ENCODE measurements at places on chromosomes 7 and 10.

GRCh38 chr10:104802941-104803340 is 161.9 kb downstream of the SORCS3 start:
- DNase-seq, result no peak

GRCh38 chr7:130289478-130289877 is 3.5 kb upstream of the CPA4 start:
- no peak for DNase-seq

DNA sequence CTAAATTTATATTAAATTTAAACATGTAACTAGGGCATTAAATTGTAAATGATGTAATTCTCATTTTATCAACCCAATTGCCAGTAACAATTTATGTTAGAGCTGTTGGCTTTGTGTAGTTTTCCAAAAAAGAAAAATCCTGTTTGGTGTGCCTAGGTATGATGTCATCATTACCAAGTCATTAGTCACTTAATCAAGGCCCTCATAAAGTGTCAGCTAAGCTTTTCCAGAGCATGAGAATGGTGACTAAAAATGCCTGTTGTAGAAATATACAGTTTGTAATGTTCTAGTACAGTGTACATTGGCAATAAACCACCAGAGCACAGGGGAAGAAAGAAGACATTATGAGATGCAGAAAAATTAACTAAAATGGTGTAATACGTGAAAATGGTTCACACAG is 593.8 kb upstream of the ANKRD30A start:
- no peak for DNase-seq

DNA sequence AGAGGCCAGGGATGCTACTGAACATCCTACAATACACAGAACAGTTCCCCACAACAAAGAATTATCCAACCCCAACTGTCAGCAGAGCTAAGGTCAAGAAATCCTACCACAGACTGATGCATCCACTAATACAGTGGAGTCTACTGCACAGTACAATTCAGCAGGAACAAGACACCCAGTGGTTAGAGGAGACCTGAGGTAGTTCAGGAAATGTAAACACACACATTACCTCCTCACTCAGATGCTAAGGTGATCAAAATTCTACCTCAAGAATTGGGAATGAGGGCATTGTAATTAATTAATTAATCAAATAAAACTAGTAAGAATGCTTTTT is 91.4 kb downstream of the ZFAND4 start:
- DNase-seq, result no peak

- DNase-seq, result peak; percentile 62
These were observed 336.9 kb downstream of the ADARB2 start for GRCh38 chr10:1400101-1401070.

GRCh38 chr7:67429735-67430134 is 433.1 kb downstream of the TYW1 start:
- no peak for DNase-seq

GRCh38 chr10:124298891-124299290 is 119.8 kb downstream of the OAT start:
- DNase-seq, result peak; percentile 59

DNA sequence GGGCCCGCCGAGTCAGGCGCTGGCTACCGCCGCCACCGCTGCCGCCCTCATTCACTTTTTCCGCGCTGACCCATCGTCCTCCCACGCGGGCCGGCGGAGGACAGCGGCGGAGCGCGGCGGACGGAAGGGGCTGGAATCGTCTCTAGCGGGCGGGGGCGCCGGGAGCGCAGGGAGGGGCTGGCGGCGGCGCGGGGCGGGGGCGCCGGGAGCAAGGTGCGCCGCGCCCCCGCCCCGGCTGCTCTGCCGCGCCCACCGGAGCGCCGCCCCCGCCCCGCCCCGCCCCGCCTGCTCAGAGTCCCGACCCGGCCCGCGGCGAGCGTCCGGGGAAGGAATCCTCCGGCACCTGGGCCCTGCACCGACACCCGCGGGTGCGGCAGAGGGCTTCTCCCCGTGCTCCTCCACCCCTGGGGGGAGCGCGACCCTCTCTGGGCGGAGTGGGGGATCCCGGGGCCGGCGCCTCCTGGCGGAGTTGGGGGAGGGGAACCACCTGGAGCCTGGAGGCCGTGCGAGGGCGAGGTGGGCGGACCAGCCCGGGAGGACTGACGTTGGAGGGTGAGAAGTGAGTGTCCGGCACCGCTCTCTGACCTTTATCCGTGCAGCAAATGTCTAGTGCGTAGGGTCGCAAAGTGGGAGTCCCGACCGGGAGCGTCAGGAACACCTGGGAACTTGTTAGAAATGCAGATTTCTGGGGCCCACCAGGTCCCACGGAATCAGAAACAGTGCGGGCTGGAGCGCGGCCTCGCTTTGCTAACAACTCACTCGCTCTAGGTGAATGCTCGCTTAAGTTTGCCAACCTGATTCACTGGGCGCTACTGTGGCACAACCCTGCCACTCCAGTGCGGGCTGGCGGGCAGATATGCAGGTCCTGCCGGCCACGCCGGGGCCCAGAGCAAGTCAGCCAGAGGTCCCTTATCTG is at the start of gene COBL:
COBL (minus strand) TSS at position 144 of the 916 bp plus-strand sequence. CDS start 176 bp downstream, outside the sequence.
- no peak for DNase-seq

GRCh38 chr7:4830176-4830575 is 31.7 kb downstream of the PAPOLB start:
- DNase-seq, result no peak

DNA sequence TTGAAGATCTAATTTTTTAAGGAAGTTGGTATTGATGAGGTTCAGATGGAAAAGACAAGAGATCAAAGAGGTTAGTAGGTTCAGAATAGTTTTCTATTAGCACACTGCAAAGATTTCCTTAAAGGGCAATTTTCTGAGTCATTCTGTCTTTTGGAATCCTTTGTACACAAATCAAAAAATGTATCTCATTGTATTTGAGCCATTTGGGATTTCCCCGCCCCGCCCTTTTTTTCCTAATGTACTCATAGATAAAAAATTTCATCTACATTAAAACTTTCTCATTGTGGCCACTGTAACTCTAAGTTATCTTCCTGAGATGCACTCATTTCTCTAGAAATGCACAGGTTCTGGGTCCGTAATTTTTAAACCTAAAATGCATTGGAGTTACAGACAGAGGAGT is 12.1 kb downstream of the GIMAP6 start:
- no peak for DNase-seq

DNA sequence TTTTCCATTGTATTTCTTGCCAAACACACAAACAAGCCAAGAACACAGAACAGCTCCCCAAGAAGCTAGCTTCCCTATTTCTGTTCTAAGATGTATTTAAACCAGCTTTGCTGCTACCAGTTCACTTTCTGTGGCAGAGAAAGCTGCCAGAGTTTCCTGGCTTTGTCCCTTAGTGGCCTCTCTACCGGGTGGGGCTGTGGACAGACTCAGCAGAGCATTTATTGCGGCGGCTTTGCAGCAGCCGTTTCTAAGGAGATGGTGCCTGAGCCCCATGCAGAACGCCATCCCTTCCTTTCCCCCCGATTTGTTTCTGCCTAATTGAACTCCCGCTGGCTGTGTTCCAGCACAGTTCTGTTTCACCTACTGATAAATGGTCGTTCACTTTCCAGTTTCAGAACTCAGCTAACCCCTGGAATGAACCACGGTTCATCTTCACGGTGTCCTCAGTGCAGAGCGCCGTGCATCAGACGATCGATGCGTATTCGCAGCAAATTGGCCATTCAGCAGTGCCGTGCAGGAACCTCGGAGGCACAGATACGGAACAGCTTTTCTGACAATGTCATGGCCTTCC is 33.8 kb upstream of the SFMBT2 start:
- no peak for DNase-seq

DNA sequence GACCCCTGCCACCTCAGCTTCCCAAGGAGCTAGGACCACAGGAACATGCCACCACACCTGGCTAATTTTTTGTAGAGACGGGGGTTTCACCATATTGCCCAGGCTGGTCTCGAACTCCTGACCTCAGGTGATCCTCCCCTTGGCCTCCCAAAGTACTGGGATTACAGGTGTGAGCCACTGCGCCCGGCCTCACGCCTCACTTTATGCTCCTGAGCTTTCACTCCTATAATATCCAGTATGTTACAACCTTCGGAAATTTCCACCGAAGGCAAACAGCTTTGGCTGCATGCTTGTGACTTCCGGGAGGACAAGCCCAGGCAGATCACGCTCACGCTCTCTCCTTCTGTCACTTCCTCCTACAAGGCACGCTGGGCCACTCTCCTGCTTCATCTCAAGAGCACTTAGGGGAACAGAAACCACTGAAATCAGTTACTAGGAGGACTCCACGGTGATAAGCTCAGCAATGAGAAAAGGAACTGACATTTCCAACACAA is 4.4 kb upstream of the MAD1L1 start:
- DNase-seq, result no peak

DNA sequence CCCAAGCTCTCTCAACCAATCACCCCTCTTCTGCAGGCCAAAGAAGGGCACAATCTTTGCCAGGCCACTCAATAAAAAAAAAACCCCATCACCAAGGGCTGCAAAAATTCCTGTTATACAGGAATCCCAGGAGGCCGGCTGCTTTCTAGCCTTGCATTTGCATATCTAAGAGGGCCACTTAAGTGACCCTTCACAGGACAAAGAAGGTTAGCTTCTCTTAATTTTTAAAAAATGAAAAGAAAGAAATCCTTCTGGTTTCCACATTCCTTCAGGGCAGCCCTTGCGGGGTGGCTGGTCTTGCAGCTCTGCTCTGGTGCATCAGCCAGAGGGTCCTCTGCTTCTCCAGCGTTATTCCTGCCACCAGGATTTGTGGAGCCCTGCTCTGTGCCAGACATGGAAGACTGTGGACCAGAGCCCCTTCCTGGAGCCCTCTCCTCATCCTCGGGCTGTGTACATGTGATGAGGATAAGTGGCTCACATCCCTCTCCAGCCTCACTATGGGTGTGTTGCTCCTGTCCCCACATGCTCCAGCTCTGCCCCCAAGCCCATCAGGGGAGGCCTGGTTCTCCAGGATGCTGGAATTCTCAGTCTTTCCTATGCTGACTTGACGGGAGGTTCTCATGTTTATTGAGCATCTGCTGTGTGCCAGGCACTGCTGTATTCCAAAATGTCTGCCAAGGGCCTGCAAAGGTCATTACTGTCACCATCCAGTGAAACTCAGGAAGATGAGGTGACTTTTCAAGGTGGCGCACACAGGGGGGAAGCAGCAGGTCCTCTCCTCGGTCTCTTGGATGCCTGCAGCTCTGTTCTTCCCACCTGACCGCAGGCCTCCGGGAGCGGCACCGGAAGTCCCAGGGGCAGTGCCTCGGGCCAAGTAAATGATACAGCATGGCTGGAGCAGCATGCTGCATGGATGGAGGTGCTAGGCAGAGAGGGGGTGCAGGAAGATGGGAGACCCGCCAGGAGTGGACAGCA is 67.7 kb downstream of the ARHGAP22 start:
- DNase-seq, result peak; percentile 5

DNA sequence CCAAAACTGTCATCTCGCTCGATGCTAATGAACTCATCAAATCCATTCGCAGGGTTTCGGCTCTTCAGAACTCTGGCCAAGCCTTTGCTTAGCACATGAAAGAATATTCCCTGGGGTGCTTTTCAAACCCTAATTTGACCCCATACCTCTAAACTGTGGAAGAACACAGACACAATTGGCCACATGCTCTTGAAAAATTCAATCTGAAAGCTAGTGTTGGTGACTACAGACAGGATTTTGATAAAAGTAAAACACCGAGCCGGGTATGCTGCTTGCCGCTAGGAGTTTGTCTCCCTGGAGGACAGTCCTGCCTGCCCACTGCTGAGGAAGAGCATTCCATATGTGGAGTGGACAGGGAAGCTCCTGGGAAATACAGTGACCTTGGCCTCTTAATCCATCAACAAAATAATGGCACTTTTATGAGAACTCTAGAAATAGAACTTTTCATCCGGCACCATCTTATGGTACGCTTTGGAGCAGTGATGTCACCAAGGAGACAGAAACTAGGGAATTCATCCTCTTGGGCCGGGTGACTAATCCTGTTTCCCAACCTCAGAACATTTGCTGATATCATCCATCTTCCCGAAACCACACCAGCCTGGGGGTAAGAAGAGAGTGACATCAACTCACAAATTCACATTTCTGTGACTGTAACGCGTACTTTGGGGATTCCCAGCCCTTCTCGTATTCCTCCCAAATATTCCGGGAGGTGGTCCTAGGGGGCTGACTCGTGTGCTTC is 34.2 kb downstream of the MTURN start:
- DNase-seq, result no peak

- DNase-seq, result no peak
These were observed 533.3 kb upstream of the GHITM start for GRCh38 chr10:83605783-83606630.

- DNase-seq, result no peak
These were observed 10.1 kb downstream of the AVPI1 start for GRCh38 chr10:97676770-97677581.

- DNase-seq, result no peak
These were observed 610.5 kb downstream of the ACTR3B start for GRCh38 chr7:153370092-153370491.

GRCh38 chr7:152145853-152146466 is 120.5 kb downstream of the GALNT11 start:
- DNase-seq, result no peak

DNA sequence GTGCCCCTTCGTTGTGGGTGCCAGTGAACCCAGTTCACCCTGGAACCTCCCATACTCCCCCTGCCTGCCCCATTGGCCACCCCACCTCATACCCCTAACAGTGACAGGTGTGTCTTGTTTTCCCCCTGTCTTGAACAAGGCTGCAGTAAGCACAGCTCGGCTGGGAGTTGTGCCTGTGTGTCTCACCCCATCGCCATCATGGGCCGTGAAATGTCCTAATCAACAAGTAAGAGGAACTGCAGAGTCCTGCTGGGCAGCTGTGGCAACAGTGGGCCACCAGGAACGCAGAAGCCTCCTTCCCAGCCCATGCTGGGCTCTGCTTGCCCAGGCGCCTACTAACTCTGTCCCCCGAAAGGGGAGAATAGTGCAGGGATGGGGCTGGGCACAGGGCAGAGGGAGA is 91.6 kb downstream of the C10orf105 start:
- no peak for DNase-seq

- no peak for DNase-seq
These were observed 113.9 kb downstream of the ABLIM1 start for GRCh38 chr10:114544045-114544659.

DNA sequence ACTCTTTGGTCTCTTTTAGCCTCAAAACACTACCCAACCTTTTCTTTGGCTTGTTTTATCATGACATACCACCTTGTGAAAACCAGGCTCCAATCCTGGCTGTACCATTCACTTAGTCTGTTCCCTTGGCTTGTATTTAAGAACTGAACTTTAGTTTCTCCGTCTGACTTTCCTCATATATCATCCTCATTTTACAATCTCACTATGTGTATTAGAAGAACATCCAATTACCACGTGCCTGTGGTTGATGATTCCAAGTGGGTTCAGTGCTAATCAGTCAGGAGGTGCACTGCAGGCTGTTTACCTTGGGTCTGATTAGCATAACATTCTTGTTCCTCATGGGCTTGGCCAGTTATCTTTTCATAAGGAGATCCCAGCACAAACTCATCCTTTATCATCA is 144.8 kb upstream of the KLF14 start:
- DNase-seq, result no peak

DNA sequence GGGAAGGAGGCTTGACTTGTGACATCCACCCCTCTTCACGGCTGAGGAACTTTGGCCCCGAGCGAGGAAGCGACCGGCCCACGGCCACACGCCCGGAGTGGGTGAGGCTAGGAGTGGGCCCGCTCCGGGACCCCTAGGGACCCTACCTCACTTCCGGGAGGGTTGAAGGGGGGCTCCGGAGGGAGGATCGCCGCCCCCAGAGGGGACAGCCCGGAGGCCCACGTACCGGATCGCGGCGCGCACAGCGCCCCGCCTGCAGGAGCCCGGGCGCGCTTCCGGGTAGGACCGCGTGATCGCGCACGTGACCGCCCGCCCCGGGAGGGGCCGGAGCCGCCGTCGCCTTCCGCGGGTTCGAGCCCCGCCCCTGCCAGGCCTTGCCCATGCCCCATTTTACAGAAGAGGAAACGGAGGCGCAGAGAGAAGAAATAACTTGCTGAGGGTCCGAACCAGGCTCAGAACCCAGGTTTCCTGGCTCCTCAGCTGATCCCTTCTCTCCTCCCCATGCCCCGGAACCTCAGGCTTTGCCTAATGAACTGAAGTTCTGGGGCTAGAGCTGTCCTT is at the start of gene HPS1:
HPS1 (minus strand) TSS at position 275 of the 561 bp plus-strand sequence. CDS start 3,695 bp downstream, outside the sequence.
- peak; percentile 88 for DNase-seq

Measured in left forelimb (tissue), 1 donor.